ENCODE measurements at places on chromosomes 12 and 14. TPM values are rescaled to one million over a fixed set of nuclear protein-coding genes. Genes with fewer than 3 reads are reported as not detected.

DNA sequence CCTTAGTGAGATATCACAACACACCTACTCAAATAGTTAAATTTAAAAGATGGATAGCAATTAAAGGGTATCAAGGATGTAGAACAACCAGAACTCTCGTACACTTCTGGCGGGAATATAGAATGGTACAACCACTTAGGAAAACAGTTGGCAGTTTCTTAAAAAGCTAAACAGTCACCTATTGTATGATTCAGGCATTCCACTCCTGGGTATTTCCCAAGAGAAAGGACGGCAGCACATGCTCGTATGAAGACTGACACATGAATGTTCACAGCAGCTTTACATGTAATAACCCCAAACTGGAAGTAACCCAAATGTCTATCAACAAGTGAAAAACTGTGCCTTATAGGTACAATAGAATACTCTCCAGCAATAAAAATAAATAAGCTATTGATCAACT is 465.2 kb downstream of the VRK1 start:
- no peak for DNase-seq

DNA sequence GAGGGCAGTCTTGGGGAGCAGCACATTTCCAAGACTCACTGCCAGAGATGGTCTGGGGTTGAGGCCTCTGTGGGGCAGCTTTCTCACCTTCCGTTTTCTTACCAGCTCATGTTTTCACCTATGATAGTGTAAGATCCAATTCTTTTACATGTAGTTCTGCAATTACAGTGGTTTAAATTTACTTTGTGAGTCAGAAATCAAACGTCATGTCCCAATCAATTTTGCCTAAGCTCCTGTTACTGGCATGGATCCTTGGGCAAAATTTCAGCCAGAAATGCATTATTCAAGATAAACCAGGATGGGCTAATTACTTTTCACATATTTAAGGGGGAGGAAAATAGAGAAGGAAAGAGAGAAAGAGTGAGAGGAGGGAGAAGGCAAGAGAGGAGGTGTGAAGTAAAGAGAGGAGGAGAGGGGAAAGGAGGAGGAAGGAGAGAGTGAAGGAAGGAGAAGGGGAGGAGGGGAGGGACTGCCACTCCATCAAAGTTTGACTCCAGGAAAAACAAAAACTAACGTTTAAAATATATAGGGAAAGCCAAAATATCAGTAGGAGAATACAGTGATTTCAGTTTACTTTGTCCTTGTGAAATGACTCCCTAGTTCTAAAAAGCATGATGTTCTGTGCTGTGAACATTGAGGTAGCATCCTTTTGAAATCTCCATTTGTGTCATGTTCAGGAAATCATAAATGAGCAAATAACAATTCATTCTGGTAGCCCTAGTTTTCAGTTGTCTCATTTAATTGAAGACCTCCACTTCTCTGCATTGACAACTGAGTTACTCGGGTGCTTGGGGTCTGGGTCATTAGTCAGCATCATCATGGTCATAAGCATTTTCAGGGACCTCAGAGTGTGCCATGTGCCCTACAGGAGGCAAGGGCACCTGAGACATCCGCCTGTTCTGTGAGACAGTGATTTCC is 3.0 kb downstream of the BMAL2 start:
- no peak for DNase-seq

GRCh38 chr12:100399095-100399494 is 42.2 kb downstream of the SLC17A8 start:
- no peak for DNase-seq

DNA sequence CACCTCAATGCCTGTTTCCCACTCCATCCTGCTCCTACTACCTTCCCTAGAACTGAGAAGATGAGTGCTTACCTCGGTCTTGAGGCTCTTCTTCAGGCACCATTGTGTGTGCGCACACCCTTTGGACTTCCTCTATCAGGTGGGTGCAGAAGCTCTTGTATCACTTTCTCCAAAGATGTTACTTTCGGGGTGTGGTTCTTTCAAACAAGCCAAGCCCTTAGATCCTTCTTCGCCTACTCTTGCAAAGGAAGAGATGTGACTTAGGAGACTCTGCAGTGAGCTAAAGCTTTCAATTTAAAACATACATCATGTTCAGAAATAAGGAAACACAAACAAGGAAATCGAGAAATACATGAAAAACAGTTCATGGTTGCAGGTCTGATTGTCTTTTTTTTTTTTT is at the start of gene CLEC4C:
CLEC4C (minus strand) TSS at position 130 of the 400 bp plus-strand sequence; CDS start at position 103, 27 bp downstream.
- no peak for DNase-seq

Gene VIPAS39
- total RNA-seq = 11.0 TPM
